ENCODE measurements at places on chromosomes 7 and 10. TPM values are rescaled to one million over a fixed set of nuclear protein-coding genes. Genes with fewer than 3 reads are reported as not detected.

COL28A1 gene
- total RNA-seq: not detected

SPDYE5 gene
- not detected for total RNA-seq

STRIP2 gene
- total RNA-seq: 6.6 TPM

METTL27 gene
- total RNA-seq: not detected

RBM20 gene
- 0.03 TPM for total RNA-seq

C7orf33 gene
- total RNA-seq: not detected

NUPR2 gene
- not detected for total RNA-seq

LOXL4 gene
- total RNA-seq: not detected

PLCE1 gene
- total RNA-seq: not detected

FKBP14 gene
- total RNA-seq: 4.2 TPM

ACSM6 gene
- not detected for total RNA-seq

- peaks cover 63% of the 10 kb centered on the region for H3K4me1 ChIP-seq
- H3K4me3 ChIP-seq: no peak overlapping the region
- H3K27ac ChIP-seq: no peak overlapping the region
These were observed 17.4 kb downstream of the TES start for GRCh38 chr7:116227678-116228239.

DNA sequence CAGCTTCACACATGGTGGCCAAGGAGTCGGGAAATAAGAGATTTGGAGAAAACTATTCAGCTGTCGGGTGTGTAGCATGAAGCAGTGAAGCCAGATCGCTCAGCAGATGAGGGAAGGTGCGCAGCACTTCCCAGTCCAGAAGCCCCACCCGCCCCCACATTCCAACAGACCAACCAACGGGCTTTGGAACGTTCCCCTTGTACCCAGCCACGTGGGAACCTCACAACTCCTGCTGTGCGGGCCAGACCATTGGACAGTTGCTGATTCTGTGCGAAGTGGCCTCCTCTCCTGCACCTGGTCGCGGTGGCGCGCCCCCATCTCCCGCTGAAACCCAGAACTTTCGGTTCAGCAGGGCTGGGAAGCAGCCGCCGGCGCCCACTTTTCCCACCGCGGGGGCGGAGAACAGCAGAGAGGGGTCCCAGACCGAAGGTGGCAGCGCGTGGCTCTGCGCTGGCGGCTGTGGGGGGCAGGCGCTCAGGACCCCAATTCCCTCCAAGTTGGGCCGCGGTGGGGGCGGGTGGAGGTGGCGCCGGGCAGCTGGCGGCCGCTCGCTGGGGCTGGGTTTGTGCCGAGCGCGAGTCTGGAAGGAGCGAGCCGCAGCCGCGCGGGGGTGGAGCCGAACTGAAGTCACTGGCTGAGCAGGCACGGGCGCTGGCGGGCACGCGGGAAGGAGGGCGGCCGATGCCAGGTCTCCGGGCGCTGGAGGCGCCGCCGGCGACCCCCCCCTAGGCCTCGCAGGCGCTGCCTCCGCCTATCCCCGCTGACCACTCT lies 1301.5 kb upstream of the SORCS1 start:
- no peaks in the 10 kb centered on the region for H3K4me1 ChIP-seq
- no peak overlapping the region for H3K4me3 ChIP-seq
- H3K27ac ChIP-seq: no peak overlapping the region
- no peak for DNase-seq

DNA sequence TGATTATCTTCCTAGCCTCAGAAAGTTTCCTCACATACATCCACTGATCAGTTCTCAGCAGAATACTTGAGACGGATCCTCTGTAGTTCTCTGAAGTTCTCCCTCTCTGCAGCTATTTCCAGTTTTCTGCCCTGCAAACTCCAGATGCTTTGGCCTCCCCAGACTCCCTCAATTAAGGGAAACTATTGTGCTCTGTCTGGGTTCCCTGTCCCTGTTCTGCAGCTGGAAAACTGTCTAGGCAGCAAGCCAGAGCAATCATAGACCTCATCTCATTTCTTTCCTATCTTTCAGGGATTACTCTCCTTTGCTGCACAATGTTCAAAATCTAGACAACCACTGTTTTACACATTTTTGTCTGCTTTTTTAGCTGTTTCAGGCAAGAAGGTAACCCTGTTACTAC lies 9.2 kb downstream of the MICU1 start:
- H3K4me1 ChIP-seq: peaks cover 3% of the 10 kb centered on the region
- no peak overlapping the region for H3K4me3 ChIP-seq
- no peak for DNase-seq

GRCh38 chr7:40077849-40078248 lies 56.6 kb downstream of the MPLKIP start:
- no peaks in the 10 kb centered on the region for H3K27me3 ChIP-seq
- H3K36me3 ChIP-seq: peaks cover 9% of the 10 kb centered on the region
- H3K4me3 ChIP-seq: no peak overlapping the region
- no peak for DNase-seq

- DNase-seq: no peak
- no peak overlapping the region for H3K27ac ChIP-seq
- H3K27me3 ChIP-seq: no peaks in the 10 kb centered on the region
- H3K4me1 ChIP-seq: no peaks in the 10 kb centered on the region
- H3K36me3 ChIP-seq: no peaks in the 10 kb centered on the region
- H3K4me3 ChIP-seq: no peak overlapping the region
These were observed 596.9 kb downstream of the PHTF2 start for GRCh38 chr7:78395298-78396036.

GRCh38 chr7:6178298-6179029 lies 94.0 kb downstream of the CYTH3 start:
- no peaks in the 10 kb centered on the region for H3K4me1 ChIP-seq
- no peak for DNase-seq
- H3K4me3 ChIP-seq: no peak overlapping the region
- H3K27me3 ChIP-seq: no peaks in the 10 kb centered on the region
- no peak overlapping the region for H3K27ac ChIP-seq

GRCh38 chr10:113058523-113059370 lies 108.7 kb downstream of the TCF7L2 start:
- H3K36me3 ChIP-seq: no peaks in the 10 kb centered on the region
- H3K27ac ChIP-seq: no peak overlapping the region
- DNase-seq: no peak
- H3K4me1 ChIP-seq: peaks cover 2% of the 10 kb centered on the region
- peaks cover 11% of the 10 kb centered on the region for H3K27me3 ChIP-seq

GRCh38 chr7:87139514-87139913 lies 12.7 kb upstream of the DMTF1 start:
- no peak for DNase-seq
- H3K4me3 ChIP-seq: no peak overlapping the region
- H3K27me3 ChIP-seq: peaks cover 21% of the 10 kb centered on the region
- H3K36me3 ChIP-seq: no peaks in the 10 kb centered on the region
- H3K27ac ChIP-seq: no peak overlapping the region

DNA sequence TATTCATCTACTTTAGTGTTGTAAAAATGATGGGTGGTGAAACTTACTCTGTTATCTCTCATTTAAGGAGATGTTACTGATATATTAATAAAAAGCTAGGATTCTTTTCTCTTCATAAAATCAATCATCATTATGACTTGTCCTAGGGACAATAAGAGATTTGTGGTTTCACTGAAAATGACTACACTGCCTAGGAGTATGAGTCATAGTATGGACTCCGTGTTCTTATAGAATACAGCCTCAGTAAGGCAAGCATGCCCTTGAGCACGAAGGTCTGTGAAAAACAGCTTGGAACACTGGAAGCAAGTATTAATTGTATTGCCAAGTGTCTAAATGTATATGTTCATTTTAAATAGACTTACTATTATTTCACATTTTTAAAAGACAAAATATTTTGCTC lies 749.2 kb upstream of the PCDH15 start:
- no peak for DNase-seq
- H3K27ac ChIP-seq: no peak overlapping the region
- H3K4me1 ChIP-seq: no peaks in the 10 kb centered on the region
- H3K4me3 ChIP-seq: no peak overlapping the region
- no peaks in the 10 kb centered on the region for H3K36me3 ChIP-seq

GRCh38 chr7:22179442-22179879 lies 177.5 kb downstream of the RAPGEF5 start:
- H3K4me1 ChIP-seq: peaks cover 18% of the 10 kb centered on the region
- no peak overlapping the region for H3K4me3 ChIP-seq
- no peak for DNase-seq
- H3K27ac ChIP-seq: no peak overlapping the region
- no peaks in the 10 kb centered on the region for H3K36me3 ChIP-seq

- H3K4me3 ChIP-seq: no peak overlapping the region
- DNase-seq: no peak
- no peak overlapping the region for H3K27ac ChIP-seq
- H3K27me3 ChIP-seq: peaks cover 1% of the 10 kb centered on the region
These were observed 5.1 kb upstream of the CDHR3 start for GRCh38 chr7:105958012-105958411.

GRCh38 chr10:120607710-120608703 lies 151.0 kb downstream of the PLPP4 start:
- no peaks in the 10 kb centered on the region for H3K4me1 ChIP-seq
- no peak overlapping the region for H3K27ac ChIP-seq
- no peaks in the 10 kb centered on the region for H3K36me3 ChIP-seq

DNA sequence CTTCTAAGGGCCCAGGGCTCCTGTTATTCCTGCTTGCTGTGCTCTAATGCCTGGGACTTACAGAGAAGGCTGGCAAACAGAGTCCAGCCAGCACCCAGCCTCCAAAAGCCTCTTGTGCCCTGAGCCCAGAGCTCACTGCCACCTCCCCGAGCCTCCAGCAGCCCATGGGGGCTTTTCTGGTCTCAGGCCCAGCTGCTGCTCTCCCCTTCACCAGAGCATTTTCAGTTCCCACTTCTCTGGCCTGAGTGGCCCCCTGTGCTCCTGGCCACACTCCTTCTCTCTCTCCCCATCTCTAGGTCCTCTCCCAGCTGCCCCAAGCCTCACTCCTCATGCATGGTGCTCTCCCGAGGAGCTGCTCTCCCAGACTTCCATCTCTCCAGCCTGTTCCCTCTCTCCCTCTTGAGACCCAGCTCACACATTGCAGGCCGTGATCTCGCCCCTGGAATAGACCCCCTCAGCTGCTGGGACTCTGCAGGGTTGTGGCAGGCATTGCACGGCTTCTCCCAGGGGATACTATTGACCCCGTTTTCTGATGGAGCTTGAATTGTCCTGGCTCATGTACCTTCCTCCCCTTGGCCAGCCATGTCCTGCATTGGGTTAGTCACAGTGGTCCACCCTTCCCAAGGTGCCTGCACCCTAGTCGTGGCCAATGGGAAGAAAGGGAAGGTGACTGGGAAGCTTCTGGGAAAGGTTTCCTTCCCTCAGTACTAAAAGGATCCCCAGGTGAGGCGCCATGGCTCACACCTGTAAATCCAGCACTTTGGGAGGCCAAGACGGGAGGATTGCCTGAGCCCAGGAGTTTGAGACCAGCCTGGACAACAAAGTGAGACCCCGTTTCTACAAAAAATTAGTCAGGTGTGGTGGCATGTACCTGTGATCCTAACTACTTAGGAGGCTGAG lies 9.0 kb upstream of the RASSF4 start:
- no peak for DNase-seq

GRCh38 chr7:114711241-114711640 lies 210.7 kb upstream of the MDFIC start:
- H3K4me3 ChIP-seq: no peak overlapping the region
- H3K36me3 ChIP-seq: no peaks in the 10 kb centered on the region
- no peak for DNase-seq
- H3K4me1 ChIP-seq: no peaks in the 10 kb centered on the region
- H3K27ac ChIP-seq: no peak overlapping the region
- H3K27me3 ChIP-seq: no peaks in the 10 kb centered on the region

GRCh38 chr7:21028599-21028998 lies 241.9 kb upstream of the SP8 start:
- no peaks in the 10 kb centered on the region for H3K27me3 ChIP-seq
- no peaks in the 10 kb centered on the region for H3K36me3 ChIP-seq
- H3K4me1 ChIP-seq: no peaks in the 10 kb centered on the region
- no peak overlapping the region for H3K27ac ChIP-seq
- no peak overlapping the region for H3K4me3 ChIP-seq
- DNase-seq: no peak

GRCh38 chr7:156753229-156753560 lies 112.6 kb downstream of the RNF32 start:
- peaks cover 17% of the 10 kb centered on the region for H3K36me3 ChIP-seq
- no peak for DNase-seq
- no peaks in the 10 kb centered on the region for H3K27me3 ChIP-seq

DNA sequence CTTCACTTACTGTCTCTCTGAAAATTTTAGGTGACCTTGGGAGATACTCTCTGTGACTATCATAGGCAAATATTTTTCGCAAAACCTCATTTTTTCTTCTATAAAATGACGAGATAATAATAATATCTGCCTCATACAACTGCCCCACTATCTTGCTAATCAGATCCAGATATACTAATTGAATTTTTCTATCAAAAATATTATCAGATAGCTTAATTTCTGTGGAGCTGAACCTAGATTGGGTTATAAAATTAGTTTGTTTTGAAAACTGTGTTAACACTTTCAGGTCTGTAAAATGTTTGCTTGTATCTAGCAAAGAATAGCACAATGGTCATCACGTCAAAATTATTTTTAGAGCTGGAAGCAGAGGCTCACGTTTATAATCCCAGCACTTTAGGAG lies 486.7 kb upstream of the LRRN3 start:
- no peak for DNase-seq
- H3K27ac ChIP-seq: no peak overlapping the region
- H3K4me1 ChIP-seq: peaks cover 12% of the 10 kb centered on the region
- H3K36me3 ChIP-seq: peaks cover 3% of the 10 kb centered on the region

- peaks cover 2% of the 10 kb centered on the region for H3K27me3 ChIP-seq
- no peak overlapping the region for H3K27ac ChIP-seq
- no peaks in the 10 kb centered on the region for H3K36me3 ChIP-seq
- H3K4me1 ChIP-seq: no peaks in the 10 kb centered on the region
- H3K4me3 ChIP-seq: no peak overlapping the region
- no peak for DNase-seq
These were observed 19.1 kb downstream of the ABLIM1 start for GRCh38 chr10:114638821-114639625.

- H3K36me3 ChIP-seq: no peaks in the 10 kb centered on the region
- H3K27ac ChIP-seq: no peak overlapping the region
- H3K4me3 ChIP-seq: no peak overlapping the region
- H3K4me1 ChIP-seq: no peaks in the 10 kb centered on the region
- no peak for DNase-seq
These were observed 83.4 kb downstream of the CHST15 start for GRCh38 chr10:124010024-124010423.

- peaks cover 37% of the 10 kb centered on the region for H3K36me3 ChIP-seq
- peak overlapping the region; percentile 91 for H3K4me3 ChIP-seq
- peaks cover 40% of the 10 kb centered on the region for H3K4me1 ChIP-seq
- no peaks in the 10 kb centered on the region for H3K27me3 ChIP-seq
- no peak for DNase-seq
- peak overlapping the region; percentile 81 for H3K27ac ChIP-seq
These were observed 1.4 kb downstream of the CCNJ start for GRCh38 chr10:96044736-96045135.

GRCh38 chr7:36272567-36273269 lies 116.9 kb upstream of the ANLN start:
- H3K27ac ChIP-seq: no peak overlapping the region
- DNase-seq: no peak
- no peaks in the 10 kb centered on the region for H3K27me3 ChIP-seq
- no peaks in the 10 kb centered on the region for H3K4me1 ChIP-seq
- H3K36me3 ChIP-seq: no peaks in the 10 kb centered on the region

- peaks cover 57% of the 10 kb centered on the region for H3K4me1 ChIP-seq
- DNase-seq: no peak
- H3K4me3 ChIP-seq: no peak overlapping the region
- H3K27ac ChIP-seq: no peak overlapping the region
- H3K27me3 ChIP-seq: no peaks in the 10 kb centered on the region
These were observed 5.1 kb downstream of the DDIT4 start for GRCh38 chr10:72278668-72279393.

GRCh38 chr10:18104223-18104872 lies 35.9 kb upstream of the CACNB2 start:
- no peaks in the 10 kb centered on the region for H3K27me3 ChIP-seq
- H3K27ac ChIP-seq: no peak overlapping the region
- DNase-seq: peak; percentile 59
- H3K4me3 ChIP-seq: no peak overlapping the region
- H3K36me3 ChIP-seq: no peaks in the 10 kb centered on the region

GRCh38 chr7:66083677-66084076 lies 8.1 kb downstream of the ASL start:
- H3K4me3 ChIP-seq: no peak overlapping the region
- H3K27ac ChIP-seq: no peak overlapping the region
- no peaks in the 10 kb centered on the region for H3K27me3 ChIP-seq
- DNase-seq: no peak

Data from activated CD8-positive, alpha-beta T cell treated with anti-CD3 and anti-CD28 coated beads, Interleukin-2, amount 10 ng/mL, durations not matched to agents 7 days and 5 days (primary cell).